Activated T-helper 9 cell treated with anti-CD3 and anti-CD28 coated beads, Interleukin-2, amount 50 U/mL, for 16 hours (primary cell): ENCODE measurements at places on chromosomes 3 and 15.

- no peak for DNase-seq
Observed at GRCh38 chr3:28122227-28122626, 119.2 kb upstream of the CMC1 start.

DNA sequence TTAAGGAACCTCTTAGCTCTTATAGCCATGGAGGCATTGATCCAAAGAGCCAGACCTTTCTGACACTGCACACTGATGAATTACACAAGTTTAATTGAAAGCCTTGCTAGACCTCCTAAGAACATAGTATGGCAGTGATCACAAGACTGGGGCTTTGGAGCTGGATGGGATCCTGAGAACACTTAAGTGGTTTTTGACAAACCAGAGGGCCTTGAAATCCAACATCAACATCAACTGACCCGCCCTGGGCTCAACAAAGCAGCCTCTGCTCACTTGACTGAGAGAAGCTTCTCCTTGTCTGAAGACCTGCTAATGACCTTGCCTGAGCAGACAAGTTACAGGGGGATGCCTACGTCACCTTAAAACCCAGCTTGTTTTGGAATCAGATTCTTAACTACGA is 257.6 kb downstream of the KLF13 start:
- no peak for DNase-seq

DNA sequence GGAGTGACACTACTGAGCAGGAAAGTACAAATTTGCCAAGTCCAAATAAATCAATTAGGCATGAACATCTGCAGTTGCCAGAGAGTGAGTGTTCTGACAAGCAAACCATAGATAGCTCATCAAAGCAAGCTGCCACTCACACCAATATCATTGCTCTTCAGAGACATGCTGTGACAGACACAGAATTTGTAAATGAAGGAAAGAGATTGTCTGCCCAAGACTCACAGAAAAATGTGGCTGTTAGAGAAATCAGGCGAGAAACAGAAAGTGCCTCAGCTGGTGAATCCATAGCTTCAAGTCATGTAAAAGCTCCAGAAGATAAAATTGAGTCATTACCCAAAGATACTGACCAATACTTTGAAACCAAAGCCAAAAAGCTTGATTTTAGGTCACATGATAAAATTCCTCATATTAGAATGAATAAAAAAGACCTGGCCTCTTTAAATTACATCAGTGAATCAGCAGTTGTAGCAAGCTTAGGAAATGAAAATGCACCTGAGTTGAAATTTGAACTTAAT is 50.8 kb downstream of the CRYBG3 start:
- DNase-seq: no peak

GRCh38 chr15:80590761-80591355 is 104.3 kb upstream of the ABHD17C start:
- DNase-seq: no peak

GRCh38 chr15:86690566-86690965 is 610.9 kb downstream of the AGBL1 start:
- DNase-seq: no peak

GRCh38 chr3:134404366-134404885 is 30.2 kb upstream of the AMOTL2 start:
- no peak for DNase-seq

- no peak for DNase-seq
Observed at GRCh38 chr3:159760046-159760445, 228.6 kb upstream of the IL12A start.

DNA sequence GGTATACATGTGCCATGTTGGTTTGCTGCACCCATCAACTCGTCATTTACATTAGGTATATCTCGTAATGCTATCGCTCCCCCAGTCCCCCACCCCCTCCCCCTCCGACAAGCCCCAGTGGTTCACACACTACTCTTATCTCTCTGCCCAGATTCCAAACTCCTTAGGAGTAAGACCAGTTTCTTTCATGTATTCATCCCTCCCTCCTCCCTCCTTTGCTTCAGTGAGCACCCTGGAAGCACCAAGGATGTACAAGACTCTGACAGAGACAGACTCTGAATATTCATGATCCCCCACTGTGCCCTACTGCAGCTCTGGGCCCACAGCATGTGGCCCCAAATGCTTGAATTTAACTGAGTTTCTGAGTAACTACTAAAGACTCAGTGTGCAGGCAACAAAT is 113.8 kb upstream of the RAD18 start:
- DNase-seq: no peak

- no peak for DNase-seq
Observed at GRCh38 chr15:72971766-72972165, 80.5 kb upstream of the NEO1 start.

GRCh38 chr3:933326-933725 is 159.5 kb upstream of the CNTN6 start:
- no peak for DNase-seq

GRCh38 chr3:150240891-150241290 is 167.2 kb upstream of the TSC22D2 start:
- DNase-seq: no peak

GRCh38 chr15:73078722-73079121 is 26.5 kb downstream of the NEO1 start:
- DNase-seq: no peak

DNA sequence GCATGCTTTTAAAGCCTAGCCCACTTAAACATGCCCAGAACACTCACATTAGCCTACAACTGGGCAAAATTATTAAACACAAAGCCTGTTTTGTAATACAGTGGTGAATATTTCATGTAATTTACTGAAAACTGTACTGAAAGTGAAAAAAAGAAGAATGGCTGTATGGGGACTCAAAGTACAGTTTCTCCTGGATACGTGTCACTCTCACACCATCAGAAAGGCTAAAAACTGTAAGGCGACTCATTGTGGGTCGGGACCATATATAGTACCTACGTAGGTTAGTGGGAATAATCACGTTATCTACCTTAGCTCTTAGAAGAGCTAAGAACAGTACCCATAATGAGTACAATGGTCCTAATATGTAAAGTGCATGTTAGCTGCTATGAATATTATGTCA is 80.2 kb upstream of the SPATA12 start:
- DNase-seq: no peak

DNA sequence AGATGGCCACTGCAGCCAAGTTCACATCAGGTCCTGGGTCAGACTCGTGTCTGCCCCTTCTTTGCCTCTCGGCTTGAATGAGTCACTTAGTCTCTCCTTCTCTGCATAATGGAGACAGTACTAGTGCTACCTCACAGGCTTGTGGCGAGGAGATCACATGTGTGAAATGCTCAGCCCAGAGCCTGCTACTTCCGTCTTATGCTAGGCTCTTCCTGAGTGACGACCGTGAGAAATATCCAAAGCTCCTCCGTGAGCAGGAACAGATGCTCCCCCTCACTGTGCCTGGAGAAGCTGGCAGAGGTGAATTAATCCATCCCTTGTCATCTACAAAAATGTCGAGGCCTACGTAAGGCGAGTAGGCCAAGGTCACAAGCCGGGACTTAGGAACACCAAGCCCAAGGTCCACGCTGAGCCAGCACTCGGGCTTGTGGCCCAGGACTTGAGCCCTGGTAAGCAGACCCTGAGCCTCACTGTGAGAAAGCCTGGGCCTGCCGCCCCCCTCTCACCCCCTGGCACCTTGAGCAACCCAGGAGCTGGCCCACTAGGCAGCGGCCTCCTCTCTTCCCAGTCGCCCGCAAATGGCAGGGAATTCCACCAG is 17.9 kb downstream of the PAK6 start:
- no peak for DNase-seq

DNA sequence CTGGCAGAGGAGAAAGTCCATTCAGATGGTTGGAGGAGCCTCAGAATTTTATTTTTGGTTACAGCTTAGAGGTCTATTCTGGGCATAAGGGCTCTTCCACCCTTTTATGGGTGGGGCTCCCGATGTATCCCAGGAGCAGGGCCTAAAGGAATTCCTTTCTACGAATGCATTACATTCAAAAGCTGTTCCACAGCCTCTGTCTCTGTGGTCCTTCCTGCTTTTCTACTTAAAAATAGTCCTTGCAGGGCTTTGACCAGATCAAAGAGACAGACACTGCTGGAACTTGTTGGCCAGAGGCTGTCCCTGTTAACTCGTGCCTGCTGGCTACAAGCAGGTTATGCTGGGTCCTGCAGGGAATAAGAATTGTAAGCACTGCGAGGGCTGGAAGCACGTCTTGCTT is 14.4 kb upstream of the NOX5 start:
- no peak for DNase-seq

DNA sequence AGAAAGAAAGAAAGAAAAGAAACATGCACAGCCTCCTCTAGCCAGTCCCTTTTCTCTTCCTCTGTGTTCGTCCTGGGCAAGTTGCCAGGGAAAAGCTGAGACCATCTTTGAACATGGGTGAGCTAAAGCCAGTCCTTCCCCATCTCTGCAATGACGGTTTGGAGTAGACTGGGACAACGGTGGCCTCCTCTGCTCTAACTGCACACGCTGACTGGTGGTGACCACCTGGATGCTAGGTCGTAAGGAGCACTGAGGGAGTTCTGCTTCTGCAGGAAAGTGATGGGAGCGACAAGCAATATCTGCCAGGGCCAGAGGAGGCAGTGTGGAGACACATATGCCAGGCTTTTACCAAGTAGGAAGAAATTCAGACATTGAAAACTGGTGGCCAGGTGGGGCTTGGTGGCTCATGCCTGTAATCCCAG is 111.7 kb downstream of the NUP210 start:
- no peak for DNase-seq

- DNase-seq: no peak
Observed at GRCh38 chr15:99651023-99651807, 82.0 kb downstream of the LYSMD4 start.

DNA sequence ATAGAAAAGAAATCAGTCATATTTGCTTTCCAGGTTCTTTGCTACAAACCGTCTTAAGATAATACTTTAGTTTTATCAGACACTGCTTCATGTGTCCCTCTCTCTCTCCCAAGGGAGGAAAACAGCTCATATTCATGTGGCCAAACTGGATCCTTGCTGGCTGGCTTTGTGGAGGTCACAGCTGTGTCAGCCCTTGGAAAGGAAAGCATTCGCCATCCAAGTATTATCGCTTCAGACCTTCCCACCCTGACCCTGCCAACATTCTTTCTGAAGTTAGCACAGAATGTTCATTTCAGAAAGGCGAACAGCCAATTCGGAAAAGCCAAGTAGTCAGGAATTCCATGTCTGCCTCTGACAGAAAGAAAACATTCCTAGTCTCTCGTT is 213.6 kb downstream of the FEZF2 start:
- no peak for DNase-seq

DNA sequence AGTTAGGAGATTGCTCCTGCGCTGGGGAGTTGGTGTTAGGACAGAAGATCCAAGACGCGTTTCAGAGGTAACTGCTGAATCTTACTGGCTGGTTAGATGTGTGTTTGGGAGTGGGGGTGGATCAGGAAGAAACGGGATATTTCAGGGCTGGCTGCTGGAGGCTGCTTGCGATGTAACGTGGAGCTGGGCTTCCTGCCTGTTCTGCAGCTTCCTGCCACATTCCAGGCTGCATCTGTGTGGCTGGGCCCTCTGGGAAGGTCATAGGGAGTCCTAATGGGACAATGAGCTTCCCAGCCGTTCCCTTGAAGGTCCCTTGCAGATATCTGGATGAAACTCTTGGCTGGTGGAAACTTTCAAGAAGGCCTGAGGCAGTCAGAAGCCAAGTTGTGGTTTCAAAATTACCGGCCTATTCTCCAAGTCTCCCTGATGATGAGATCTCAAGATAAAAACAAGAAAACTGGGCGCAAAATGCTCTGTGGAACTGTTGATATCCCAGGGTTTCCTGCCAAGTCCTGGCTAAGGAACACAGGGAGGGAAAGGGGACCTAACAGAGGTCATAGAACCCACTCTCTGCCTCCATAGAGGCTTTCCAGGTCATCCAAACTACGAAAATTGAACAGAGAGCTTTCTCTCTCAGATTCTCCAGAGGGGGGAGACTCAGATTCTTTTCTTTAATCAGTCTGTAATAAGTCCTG is 67.0 kb downstream of the NOX5 start:
- no peak for DNase-seq

GRCh38 chr3:131796558-131797198 is 238.1 kb downstream of the CPNE4 start:
- DNase-seq: no peak

- DNase-seq: no peak
Observed at GRCh38 chr15:48472756-48473155, 141.5 kb downstream of the DUT start.

DNA sequence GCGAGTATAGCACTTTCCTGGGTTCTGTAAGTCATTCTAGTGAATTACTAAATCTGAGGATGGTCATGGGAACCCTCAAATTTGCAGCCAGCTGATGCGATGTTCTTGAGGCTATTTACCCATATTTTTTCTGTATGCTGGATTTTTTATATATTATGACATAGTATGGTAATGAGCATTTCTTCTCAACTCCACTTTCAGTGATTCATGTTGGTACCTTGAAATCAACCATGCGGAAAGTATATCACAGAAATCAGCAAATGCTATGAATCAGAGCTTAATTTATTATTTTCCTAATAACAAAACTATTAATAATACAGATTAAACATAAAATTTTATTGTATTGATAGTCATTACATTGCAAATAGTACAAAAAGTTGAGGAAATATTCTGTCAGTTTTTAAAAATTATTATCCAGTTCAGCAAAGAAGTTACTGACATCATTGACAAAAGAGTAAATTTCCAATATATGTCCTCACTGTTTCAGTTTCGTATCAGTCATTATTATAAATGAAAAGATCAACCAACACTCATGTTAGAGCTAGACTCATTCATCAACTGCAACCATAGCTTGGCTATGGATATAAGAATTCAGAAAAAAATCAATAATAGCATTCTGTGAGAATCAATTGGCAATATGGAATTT is 164.3 kb upstream of the SETMAR start:
- no peak for DNase-seq

DNA sequence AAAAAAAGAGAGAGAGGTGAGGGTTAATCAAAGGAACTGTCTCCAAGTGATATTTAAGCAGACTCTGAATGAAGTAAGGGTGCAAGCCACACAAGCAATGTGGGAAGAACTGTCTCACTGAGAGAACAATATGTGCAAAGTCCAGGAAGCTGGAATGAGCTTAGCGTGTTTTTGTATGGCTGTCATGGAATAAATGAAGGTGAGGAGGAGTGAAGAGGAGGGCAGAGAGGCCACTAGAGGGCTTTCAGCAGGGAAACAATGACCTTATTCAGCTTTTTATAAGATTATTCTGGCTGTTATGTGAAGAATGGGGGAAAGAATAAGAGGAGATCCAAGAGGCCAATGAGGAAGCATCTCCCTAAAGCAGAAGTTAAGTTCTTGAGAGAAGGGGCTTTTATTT is 86.9 kb upstream of the COL8A1 start:
- no peak for DNase-seq

DNA sequence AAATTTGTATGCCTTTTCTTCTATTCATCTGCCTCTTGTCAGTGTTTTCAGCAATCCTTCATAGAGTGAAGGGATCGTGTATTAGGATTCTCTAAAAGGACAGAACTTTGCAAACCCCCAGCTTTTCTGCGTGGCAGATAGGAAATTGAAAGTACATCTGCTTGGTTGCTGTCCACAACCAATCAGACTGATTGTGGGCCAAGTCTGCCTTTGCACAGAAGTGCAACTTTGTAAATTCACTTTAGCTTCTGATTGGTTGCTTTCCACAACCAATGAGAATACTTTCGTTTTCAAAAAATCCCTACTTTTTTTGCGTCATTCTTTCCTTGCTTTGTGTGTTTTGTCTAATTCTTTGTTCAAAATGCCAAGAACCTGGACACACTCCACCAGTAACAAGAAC is 847.4 kb downstream of the FHIT start:
- DNase-seq: no peak

- DNase-seq: no peak
Observed at GRCh38 chr3:46466871-46467403, 2.2 kb upstream of the LTF start.
